ENCODE measurements at places on chromosomes 5 and 9.

DNA sequence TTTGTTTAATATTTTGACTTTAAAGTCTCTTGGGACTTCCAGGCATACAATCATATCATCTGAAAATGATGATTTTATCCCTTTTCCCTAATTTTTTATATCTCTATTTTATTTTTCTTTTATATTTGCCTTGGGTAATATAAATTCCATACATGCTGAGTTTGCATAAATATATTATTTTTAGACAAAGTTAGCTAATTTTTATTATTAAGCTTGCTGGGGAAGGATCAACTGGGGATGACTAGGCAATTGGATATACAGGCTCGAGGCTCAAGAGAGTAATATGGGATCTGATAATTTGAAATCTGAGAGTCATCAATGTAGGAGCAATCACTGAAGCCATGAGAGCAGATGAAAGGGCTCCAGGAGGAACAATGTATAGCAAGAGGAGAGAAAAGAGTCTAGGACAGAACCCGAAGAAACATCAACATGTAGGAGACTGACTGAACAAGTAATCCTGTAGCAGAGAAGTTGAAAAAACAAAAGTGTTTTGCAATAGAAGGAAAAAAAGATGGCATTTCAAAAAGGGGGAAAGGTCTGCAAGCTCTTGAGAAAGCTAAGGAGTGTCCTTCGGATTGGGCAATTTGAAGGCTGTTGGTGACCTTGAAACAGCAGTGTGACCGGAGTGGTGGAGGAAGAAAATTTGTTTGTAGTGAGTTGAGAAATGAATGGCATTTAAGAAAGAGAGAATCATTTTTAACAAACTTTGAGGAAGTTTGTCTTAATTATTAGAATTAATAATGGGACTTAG lies 17.0 kb upstream of the RHOBTB3 start:
- DNase-seq: no peak

DNA sequence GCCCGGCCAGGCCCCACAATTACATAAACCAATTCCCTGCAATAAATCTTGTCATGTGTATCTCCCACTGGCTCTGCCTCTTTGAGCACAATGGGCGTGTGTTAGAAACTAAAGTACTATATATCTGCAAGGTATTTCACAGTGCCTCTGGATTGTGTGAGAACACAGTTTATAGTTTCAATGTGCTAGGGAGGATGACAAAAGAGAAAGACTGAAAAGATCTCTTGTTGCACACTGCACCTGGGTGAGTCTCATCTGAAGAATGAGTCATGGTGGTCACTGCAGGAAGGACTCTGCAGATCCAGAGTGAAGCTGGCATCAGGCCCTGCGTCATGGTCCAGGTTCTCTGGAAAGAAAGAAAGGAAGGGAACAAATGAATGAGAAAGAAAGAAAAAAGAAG lies 20.7 kb upstream of the CTSV start:
- no peak for DNase-seq

DNA sequence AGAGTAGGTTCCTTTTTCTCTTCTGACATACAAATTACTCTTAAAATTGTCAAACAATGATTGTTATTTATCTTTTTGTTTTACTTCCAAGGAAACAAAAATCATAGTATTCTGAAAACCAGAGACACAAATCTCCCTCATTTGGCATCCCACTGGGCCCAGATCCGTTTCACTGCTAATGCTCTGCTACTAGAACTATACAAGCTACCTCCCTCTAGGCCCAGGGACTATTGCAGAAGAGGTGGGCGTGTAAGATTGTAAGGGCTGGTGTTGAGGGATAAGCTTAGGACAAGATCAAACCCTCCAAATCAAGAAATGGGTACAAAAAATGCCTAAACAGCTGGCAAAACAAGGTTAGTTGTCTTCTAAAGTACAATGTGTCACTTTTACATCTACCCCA lies 928.9 kb upstream of the CDH10 start:
- DNase-seq: no peak

DNA sequence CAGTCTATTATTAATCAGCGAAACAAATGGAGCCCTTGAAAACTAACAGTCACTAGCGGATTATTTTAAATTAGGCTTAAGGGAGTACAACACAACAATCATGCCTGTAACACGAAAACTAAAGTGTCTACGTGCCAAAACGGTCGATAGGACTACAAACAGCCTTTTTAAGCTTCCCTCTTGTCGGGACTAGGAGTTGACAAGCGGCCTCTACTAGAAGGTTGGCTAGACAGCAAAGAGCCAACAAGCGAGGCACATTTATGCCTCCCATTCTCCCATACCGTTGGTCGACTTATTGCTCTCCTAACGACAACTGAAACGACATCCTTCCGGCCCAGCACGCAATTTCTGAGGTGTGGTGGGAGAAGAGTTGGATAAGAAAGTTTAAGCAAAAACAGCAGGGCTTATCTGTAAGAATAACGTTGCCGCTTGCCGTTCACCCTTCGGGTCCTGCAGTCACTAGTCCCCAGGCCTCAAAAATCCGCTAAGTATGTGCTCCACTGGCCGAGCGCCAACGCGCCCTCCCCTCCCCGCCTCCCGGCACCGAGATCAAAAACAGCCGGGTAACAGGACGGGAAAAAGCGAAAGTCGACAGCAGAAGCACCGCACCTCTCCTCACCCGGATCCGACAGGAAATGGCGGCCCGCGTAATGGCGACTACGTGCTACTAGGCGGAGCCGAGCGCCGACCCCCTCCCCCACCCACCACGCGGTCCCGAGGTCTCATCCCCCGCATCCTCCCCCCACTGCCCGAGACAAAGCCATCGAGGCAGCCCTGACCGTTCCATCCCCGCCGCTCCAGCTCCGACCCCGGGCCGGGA lies 813 bp downstream of the HNRNPK start:
- peak; percentile 88 for DNase-seq

DNA sequence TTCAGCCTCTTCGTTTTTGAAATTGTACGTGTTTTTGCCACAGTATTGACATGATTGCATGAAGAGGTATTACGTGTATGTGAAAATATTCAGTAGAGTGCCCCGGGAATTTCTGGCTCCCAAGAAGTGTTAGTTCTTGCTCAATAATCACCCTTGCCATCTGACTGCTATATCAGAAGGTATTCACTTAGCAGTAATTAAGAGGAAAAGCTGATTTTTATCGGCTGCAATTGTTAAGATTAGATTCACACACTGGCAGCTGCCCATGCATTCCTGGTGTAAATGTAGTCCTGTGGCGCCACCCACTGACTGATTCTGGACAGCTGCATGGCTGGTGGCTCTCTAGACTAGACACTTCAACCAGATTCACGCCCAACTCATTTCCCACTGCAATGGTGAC lies 440.1 kb upstream of the ADAMTS16 start:
- DNase-seq: peak; percentile 66

DNA sequence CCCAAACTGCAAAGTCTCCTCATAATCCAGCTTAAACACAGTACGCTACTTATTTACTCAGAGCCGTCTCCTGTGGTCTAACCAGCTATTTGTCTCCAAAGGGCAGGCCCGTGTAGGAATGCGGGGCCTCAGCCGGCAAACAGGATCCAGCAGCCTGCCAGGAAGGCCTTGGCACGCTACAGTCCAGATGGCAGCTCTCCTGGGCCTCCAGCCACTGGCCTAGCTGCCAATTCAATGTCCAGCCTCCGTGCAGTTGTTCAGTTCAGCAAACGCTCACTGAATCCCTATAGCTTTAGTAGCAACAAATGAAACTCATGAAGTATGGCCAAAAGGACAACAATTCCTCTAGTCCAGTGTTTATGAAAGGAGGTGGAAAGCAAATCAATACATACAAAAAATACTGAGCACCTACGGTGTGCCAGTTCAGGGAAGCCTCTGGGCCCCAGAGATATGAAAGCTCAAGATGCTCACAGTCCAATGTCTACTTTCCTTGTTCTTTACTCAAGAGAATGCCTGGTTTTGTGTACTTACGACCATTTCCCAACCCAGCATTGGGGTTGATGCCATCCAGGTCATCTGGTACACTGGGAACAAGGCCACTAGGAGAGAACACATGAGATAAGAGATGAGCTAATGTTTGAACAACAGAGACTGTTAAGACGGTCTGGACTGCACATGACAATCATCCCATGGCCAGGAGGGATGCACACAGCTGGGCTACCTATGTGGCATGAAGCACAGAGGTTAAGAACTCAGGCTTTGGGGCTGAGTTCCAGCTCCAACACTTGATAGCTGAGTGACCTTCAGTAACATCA lies 8.3 kb downstream of the CDK5RAP2 start:
- peak; percentile 80 for DNase-seq

DNA sequence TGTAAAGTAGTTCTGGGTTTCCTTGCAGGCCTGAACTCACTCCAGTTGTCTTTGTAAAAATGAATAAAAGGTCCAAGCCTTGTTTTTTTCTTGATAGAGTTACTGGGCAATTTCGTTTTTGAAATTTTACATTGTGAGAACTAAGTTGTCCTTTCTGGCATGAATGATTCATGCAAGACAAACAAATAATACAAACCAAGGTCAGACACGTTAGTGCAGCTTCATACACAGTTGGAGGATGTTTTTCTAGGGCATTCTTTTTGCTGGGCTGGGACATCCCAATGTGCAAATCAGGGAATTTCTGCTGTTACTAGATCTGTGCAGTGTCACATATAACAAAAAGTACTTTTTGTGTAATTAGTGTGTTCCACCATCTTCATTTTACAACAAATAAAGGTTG lies 96.0 kb downstream of the MEGF10 start:
- DNase-seq: no peak

DNA sequence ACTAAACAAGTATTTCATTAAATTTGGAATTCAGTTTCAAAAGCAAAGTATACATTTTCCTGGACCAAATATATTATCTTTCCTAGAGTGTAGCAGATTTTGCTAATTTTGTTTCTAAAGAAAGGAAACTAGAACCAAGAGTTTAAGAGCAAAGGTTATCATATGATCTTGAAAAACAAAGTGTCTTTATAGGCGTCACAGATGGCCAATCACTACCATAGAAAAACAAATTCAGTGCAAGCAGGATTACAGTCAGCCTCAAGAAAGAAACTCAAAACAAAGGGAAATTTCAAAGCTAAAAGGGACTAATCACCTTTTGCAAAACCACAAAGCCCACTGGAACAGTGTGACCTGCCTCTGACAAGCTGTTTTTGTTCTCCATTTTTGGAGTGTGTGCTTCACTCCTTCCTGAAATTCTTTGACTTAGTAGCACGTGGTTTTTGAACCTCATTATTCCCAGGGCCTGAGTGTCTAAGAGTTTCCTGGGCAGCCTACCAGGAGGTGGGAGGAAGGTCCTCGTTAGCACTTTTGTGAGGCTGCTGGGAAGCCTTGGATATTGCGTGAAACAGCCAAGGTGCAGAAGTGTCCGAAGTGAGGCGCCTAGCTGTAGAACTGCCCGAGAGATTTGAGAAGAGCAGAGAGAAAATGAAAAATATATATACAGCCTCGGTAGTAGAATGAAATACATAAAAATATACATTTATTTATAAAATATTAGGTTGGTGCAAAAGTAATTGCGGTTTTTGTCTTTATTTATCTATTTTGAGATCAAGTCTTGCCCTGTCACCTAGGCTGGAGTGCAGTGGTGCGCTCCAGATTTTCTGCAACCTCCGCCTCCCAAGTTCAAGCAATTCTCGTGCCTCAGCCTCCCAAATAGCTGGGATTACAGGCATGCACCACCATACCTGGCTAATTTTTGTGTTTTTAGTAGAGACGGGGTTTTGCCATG lies 246.1 kb downstream of the MARCHF11 start:
- no peak for DNase-seq

DNA sequence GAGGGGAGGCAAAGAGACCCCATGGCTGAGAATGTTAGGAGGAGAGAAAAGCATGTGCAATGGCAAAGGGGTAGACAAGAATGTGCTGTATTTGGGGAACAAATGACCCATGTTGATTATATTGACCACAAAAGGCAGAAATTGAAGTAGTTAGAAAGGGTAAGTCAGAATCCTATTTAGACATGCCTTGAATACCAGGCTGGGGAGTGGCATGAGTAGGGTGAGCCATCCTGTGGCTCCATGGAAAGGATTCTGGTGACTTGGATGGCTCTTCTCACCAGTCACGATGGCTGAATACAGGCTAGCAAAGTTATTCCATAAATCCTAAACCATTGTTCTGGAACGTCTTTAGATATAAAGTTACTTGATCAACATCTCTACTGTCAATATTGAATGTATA lies 73.4 kb upstream of the MEF2C start:
- DNase-seq: no peak

DNA sequence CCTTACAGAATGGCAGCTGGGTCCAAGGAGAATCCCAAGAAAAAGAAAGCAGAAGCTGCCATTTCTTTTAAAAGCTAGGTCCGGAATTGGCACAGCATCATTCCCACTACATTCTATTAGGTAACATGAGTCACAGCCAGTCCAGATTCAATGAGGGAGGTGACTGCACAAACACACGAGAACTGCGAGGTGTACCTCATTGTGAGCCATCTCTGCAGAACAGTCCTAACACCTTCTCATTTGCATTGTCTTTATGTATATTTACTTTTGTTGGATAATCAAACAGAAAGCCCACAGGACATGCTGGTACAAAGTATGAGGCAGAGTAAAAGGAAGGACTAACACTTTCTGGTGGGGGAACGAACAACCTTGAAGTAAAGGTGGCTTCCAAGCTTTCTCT lies 14.6 kb upstream of the HABP4 start:
- no peak for DNase-seq

DNA sequence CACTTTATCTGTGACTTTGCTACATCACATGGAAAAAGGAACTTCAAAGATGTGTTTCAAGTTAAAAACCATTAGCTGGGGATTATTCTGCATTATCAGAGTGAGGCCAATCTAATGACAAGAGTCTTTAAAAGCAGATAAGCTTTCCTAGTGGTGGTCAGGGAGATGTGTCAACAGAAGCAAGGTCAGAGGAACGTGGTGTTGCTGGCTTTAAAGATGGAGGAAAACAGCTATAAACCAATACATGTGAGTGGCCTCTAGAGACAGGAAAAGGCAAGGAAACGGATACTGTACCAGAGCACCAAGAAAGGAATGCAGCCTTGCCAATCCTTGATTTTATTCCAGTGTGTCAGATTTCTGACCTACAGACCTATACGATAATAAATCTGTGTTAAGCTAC lies 204.2 kb downstream of the TAF11L14 start:
- DNase-seq: no peak

DNA sequence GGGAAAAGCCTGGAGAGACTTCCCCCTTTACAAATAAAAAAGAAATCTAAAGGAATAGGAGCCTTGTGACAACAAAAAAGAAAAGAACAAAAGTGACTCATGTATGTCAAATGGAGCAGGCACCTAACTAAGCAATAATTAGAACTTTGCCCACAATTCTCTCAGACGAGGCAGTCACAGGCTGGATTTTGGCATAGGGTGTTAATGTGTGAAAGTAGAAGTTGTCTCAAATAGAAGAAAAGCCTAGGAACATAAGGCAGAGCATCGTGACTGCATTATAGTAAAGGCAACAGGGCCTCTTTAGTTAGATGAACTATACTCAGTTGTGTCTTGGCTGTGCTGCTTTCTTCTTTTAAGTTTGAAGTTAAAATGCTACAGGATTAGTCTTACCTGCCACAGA lies 219.9 kb upstream of the TMEM161B start:
- no peak for DNase-seq

DNA sequence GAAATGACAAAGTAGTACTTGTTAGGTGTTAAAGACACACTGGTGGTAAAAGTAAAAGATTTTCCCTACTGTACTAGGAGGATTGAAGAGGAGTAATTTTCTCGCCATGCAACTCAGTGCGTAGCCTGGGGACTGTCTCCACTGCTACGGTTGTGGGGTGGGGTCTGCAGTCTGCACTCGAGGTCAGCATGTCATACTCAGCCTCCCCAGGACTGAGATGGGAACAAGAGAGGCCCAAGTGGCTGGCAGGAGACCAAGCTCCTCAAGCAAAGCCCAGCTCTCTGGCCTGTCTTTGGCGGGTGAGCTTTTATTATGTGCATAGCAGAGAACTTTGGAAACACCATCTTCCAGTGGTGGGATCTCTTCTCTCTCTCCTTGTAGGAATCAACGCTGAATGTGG lies 10.4 kb downstream of the NHP2 start:
- no peak for DNase-seq

GRCh38 chr9:81560851-81561732 lies 128.3 kb downstream of the TLE1 start:
- no peak for DNase-seq
